Breast epithelium (tissue), 4 donors: ENCODE measurements at places on chromosomes 3 and 15. TPM values are rescaled to one million over a fixed set of nuclear protein-coding genes. Genes with fewer than 3 reads are reported as not detected.

DNA sequence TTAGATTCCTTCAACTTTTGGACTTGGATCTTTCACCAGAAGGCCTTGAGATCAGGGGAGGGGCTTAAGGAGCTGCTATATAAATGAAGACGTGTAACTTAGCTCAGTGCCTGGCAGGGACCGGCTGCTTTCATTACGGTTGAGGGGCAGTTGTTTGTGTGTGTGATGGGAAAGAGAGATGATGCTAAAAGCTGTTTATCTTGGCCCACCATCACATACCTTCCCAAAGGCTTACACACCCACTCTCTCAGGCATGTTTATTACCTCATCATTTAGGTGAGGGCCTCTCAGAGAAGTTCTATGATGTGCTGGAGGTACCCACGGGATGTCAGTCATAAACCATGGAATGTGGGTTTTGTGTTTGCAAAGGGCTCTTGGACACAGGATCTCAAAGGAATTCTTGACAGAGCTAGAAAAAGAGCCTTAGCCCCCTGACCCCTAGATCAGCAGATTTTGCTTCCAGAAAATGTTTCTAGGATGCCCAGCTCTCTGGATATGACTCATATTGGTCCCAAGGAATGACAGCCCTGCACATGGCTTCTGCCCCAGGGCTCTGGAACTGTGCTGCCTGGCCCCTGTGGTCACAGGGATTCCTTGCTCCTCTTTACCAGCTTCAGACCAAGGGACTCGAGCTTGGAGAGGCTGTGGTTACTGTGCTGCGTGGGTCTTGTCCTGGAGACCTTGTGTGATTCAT is 15.9 kb upstream of the SMAD3 start:
- DNase-seq: no peak

The CTXN2 gene
- total RNA-seq: not detected

GRCh38 chr3:164302622-164303021 is 775.7 kb downstream of the SI start:
- no peak for DNase-seq

The RSRC1 gene
- 59.3 TPM for total RNA-seq

DNA sequence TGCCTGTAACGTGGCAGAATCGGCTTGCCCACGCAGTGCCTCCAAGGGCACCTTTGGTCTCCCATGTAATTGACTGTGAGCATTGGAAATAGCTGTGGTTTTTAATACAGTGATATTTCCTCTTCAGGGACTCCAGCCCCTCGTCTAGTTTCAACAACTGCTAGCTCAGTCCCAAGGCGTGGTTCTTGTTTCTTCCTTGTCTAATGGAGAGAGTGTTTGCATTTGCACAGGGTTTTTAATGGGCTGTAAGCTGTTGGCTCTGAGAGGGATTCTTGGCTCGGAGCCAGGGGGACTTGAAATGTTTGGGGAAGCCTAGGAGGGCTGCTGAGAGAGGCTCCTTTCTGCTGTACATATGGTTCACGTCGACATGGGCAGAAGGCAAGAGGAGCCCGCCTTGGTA is 86.2 kb downstream of the THSD4 start:
- no peak for DNase-seq
